Omental fat pad (tissue), 4 donors: ENCODE measurements at places on chromosomes 4 and X.

DNA sequence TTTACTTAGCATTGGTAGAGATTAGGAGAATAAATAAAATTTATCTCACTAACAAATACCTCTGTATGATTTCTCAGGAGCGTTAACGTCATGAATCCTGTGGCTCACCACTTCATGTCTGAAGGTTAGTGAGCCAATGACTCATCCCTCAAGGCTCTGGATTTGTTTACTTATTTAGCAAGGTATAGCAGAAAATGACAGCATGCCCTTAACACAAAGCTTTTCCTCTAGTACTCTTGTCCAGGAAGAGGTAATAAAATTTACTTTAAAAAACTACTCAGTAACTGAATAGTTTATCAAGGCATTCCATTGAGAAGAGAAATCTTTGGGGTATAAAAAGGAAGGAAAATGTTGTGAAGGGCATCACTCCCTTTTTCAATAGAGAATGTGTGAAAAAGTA, 823.8 kb downstream of the CCSER1 start:
- no peak for DNase-seq

DNA sequence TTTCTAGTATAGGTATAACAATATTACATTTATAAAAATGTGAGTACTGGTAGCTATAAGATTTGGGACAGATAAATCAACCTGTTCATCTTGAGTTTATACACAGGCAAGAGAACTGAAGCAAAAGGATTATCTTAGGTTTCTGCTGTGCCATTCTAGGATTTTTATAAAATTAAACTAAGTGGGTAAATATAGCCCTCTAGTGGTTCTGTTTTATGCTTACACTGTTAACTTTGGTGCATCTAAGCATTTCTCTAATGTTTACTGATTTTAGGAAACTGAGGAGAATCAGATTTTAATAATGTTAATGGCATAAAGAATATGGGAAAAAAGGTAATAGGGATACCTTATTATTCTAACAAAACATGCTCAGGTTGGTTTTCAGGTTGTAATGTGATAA, 1.1 kb upstream of the RRH start:
- DNase-seq = no peak

DNA sequence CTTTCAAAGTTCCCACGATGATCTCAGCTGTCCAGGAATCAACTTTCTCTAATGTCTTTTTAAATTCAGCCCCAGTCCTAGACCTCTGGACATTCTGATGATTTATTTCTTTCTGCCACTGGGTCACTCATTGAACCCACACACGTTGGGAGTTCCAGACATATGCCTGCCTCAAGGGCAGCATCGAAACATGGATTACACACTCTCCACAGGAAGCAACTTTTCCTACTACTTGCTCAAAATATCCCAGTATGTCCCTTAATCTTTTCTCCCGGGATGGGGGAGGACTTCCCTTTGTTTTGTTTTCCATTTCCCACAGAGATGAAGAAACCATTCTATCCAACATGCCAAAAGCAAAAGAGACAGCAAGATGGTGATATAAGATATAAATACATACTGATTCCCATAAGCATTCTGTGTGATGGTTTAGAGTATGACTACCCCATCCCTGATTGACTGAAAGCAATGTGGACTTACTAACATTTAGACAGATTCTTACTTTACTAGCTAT, 79.8 kb upstream of the PPARGC1A start:
- no peak for DNase-seq

DNA sequence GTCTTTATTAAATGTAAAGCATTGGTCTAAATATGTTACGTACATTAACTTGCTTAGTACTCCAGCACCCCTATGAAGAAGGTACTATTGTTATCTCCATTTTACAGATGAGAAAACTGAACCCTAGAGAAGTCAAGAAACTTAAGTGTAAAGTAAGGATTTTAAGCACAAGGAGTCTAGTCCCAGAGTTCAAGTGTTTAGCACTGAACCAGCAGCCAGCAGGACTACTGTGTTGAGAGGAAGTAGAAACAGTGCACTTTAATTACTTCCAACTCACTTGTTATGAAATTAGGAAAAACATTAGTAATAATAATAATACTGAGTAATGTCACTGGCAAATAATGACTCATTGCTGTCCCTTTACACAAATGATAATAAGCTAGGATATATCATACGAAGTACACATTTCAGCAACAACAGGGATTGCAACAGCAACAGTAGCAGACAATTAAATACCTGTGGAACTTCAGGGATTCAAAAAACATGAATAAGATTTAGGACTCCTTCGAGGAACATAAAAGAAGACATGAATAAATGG, 548.1 kb upstream of the HS3ST1 start:
- DNase-seq = no peak

- no peak for DNase-seq
These were observed 68.2 kb upstream of the TMEM33 start for GRCh38 chr4:41866799-41867677.

DNA sequence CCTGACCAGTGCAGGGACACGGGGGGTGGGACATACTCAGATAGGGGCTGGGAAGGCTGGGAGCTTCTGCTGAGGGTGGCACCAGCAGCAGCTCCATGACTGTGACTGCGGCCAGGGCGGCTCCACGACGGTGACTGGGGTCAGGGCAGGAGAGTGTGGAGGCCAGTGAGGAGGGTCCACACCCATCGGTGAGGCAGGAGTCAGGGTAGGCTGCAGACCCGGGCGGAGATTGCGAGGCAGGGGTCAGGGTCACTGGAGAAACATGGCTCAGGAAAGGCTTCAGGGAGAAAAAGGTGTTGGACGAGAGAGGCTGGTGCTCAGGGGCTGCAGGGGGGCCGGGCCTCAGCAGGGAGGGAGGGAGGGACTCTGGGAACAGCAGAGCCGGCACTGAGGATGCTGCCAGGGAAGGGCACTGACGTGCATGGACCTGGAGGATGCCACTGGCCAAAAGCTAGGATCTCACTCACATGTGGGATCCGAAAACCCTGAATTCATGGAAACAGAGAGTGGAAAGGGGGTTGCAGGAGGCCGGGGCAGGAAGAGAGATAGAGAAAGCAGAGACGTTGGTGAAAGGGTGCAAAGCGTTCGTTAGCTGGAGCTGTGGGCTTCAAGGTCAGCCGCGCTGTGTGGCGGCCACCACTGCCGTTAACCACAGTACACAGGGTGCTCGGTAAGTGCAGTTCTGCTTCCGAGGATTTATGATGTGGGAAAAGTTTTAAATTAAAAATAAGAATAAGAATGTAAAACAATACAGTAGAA, 22.0 kb downstream of the ATP5ME start:
- no peak for DNase-seq

DNA sequence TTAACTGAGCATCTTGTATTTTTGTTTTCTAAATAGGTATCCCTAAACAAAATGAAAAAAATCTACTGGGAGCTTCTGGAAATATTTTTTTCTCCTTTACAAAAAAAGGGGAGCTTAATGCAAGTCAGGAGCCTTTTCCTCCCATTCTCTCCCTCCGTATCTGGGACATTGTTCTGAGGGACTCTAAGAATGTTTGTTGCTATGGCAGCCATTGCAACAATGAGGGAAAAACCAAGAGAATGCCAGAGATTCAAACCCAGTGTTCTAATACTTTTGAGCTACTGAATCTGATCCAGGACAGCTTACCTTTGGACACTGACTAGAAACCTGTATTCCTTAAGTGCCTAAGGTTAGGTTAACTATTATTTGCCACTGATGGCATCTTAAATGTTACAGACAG, 485.7 kb upstream of the HS3ST1 start:
- DNase-seq = no peak

DNA sequence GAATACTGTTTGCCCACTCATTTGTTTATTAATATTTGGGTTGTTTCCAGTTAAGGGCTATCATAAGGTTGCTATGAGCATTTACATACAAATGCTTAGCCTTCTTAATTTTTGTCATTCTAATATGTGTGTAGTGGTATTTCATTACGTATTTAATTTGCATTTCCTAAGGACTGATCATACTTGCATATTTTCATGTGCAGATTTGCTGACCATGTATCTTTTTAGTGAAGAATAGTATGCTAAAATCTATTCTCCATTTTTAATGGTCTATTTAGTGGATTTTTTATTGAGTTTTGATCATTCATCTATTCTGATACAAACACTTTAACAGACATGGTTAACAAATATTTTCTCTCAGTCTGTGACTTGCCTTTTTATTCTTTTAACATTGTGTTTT, 949.5 kb downstream of the RAB28 start:
- DNase-seq = no peak

- DNase-seq = no peak
These were observed 10.0 kb downstream of the MGST2 start for GRCh38 chr4:139675651-139676050.

- no peak for DNase-seq
These were observed 126.8 kb downstream of the IRF2 start for GRCh38 chr4:184347251-184348239.

GRCh38 chrX:149962859-149963757, 24.8 kb upstream of the EOLA2 start:
- no peak for DNase-seq

DNA sequence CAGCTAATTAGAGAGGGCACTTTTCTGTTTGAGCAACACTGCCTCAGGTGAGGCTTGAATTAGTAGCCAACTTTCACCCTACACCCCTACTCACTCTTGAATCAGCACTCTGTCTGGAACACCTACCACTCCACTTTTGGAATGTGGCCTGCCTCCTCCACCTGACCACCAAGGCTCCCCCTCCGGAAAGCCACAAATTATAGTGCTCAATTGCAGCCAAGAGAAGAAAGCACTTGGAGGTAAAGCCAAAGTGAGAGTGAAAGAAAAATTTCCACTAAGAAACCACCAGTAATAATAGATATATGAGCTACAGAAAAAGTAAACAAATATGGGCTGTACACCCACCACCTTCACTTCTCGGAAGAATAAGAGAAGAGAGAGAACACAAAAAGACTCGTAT, 41.1 kb downstream of the PPP3CA start:
- DNase-seq = no peak

GRCh38 chrX:102975016-102975415, 37.9 kb downstream of the RAB40AL start:
- DNase-seq = no peak

- DNase-seq = no peak
These were observed 6.1 kb upstream of the SH3BP2 start for GRCh38 chr4:2786794-2787229.

- DNase-seq = no peak
These were observed 44.7 kb downstream of the SLC10A7 start for GRCh38 chr4:146477054-146477453.

DNA sequence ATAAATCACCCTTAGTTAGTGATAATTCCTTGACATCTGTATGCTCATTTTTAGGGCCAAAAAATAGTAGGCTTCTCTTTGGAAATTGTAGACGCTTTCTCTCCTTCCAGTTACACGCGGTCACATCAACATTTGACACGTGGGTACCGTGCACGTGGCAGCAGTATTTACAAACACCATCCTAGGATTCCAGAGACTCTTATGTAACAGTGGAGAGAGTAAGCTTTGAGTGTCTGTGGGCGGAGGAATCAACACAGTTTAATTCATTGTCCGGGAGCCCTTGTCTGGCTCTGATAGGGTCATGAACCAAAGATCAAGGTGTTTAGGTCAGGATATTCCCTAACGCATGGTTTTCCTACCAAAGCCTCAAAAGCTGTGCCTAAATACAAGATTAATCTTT, 12.2 kb downstream of the TET2 start:
- DNase-seq = no peak

- no peak for DNase-seq
These were observed 296.1 kb upstream of the ANKRD50 start for GRCh38 chr4:125008676-125009075.

- no peak for DNase-seq
These were observed 143.8 kb upstream of the PPARGC1A start for GRCh38 chr4:24033626-24034025.

DNA sequence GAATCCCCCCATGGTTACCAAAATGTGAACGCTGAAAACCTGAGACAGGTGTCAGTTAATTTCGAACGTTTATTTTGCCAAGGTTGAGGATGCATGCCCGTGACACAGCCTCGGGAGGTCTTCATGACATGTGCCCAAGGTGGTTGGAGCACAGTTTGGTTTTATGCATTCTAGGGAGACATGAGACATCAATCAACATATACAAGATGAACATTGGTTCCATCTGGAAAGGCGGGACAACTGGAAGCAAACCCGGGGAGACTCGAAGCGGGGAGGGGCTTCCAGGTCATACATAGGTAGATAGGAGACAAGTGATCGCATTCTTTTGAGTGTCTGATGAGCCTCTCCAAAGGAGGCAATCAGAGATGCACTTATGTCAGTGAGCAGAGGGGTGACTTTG, 11.0 kb upstream of the SH3BP2 start:
- no peak for DNase-seq

DNA sequence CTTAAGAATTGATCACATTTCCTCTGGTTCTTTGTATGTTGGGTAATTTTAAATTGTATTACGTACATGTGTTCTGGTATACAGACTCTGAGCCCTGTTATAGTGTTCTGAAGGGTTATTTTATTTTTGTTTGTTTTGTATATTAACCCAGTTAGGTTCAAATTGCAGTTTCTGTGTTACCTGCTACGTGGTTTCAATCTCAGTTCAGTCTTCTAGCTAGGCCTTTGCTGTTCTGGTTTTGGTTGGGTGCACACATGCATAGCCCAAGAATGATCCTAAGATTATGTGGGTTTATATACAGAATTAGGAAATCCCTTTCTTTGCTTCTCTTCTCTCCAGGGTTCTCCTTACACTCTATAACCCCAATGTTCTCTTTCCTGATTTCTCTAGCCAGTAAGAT, 161.0 kb downstream of the PPP1R2C start:
- no peak for DNase-seq

DNA sequence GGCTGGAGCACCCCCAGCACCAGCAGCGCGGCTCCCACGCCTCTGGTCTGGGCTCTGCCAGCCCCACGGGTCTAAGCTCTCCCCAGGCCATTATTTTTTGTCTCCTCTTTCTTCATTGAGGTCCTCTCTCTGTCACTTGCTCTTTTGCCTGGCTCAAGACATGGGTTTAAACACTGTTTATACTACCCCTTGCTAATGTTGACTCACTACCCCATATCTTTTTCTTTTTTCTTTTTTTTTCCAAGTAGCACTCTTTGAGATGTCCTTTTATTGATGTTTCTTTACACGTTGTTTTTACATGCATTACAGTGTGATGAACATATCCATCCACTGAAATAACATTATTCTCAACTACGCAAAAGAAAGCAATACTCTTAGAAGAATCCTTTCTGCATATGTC, 1.7 kb upstream of the ERVMER34-1 start:
- DNase-seq = no peak

GRCh38 chr4:107792711-107793110, 32.0 kb upstream of the SGMS2 start:
- no peak for DNase-seq

DNA sequence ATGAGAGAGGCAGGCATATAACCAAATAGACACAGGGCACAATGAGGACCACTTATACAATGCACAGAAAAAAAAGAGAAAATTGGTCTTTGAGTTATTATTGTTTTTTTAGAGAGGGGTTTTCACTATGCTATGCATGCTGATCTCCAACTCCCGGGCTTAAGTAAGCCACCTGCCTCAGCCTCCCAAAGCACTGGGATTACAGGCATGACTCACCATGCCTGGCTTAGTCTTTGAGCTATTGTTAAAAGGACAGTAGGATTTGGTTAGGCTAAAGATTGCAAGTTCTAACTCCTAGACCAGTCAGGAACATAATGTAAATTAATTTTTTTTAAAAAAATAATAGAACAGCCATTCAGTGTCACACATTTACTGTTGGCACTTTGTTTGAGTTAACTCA, 340.1 kb downstream of the GPAT3 start:
- no peak for DNase-seq
